Thoracic aorta (tissue), 2 donors: ENCODE measurements at places on chromosomes 12 and 14.

DNA sequence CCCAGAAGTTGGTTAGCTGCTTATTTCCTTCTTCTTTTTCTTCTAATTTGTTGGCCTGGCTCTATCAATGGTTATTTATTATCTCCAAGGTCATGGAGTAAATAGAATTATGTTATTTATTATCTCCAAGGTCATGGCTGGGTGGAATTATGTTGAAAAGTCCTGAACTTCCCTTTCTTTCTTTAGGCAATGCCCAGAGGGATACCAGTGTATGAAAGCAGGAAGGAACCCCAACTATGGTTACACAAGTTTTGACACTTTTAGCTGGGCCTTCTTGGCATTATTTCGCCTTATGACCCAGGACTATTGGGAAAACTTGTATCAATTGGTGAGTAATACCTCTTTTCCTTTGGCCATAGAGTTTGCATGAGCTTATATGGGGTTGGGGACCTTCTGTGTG lies 111.6 kb downstream of the SCN8A start:
- no peak for DNase-seq

DNA sequence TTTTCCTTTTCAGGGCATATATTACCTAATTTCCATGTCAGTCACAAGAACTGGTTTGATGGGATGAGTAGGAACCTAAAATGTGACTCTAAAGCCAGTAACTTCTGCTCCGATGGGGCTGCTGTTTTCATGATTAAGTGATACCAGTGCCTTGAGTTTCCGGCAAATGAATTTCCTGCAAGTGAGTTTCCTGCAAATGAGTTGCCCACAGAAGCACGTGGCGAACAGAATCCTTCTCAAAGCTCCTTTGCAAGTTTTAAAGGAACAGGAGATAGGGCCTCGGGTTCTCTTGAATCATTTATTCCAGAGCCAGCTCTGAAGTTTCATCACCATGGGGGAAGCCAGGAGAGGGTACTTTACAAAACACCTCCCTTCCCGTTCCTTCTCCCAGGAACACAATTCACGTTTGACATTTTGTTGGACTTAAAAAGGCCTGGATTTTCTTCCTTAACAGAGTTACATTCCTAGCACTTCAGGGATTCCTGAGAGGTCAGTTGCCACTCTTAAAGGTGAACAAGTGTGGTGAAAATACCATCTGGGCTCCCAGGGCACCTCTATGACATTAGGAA lies 2.2 kb upstream of the PPTC7 start:
- DNase-seq = peak; percentile 28

- DNase-seq = no peak
Measured at GRCh38 chr14:55477680-55478079, 37.3 kb upstream of the TBPL2 start.

DNA sequence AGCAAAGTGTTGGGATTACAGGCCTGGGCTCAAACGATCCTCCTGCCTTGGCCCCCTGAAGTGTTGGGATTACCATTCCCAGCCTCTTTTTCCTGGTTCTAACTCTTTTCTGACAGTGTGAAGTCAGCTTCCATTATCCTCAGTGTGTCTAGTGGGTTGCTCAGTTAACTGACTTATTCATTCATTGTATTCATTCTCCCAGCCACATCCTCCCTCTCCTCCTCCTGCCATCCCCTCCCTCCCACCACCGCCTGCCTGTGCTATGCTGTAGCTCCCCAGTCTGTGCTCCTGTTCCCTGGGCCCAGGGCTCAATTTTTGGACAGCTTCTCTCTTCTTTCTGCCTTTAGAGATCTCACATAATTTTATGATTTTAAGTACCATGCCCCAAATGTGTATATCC lies 19.4 kb downstream of the ATP6V0A2 start:
- no peak for DNase-seq

- DNase-seq = no peak
Measured at GRCh38 chr12:106248846-106249371, 1.1 kb upstream of the CKAP4 start.

- no peak for DNase-seq
Measured at GRCh38 chr12:96386794-96387193, 13.4 kb downstream of the CDK17 start.

GRCh38 chr12:119211884-119212283 lies 33.2 kb downstream of the HSPB8 start:
- DNase-seq = no peak

- DNase-seq = no peak
Measured at GRCh38 chr14:99047441-99048031, 224.5 kb downstream of the BCL11B start.

DNA sequence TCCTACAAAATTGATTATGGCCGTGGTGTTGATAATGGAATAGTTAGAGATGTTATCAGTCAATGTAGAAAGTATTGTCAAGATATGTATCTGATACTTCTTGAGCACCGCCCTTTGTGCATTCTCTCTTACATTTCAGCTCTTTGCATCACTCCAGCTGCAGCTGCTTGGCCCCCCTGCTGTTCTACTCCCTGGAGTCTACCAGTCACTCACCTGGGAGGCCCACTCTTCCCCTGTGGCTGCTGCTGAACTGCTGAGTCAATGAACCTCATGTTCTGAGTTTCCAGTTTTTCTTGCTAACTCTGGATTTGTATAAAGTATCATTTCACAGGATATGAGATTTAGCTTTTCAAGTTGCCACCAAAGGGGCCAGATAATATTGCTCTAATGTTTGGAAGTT lies 312.8 kb upstream of the SLC16A7 start:
- DNase-seq = no peak

GRCh38 chr12:68170726-68171125 lies 11.2 kb upstream of the IFNG start:
- DNase-seq = no peak

DNA sequence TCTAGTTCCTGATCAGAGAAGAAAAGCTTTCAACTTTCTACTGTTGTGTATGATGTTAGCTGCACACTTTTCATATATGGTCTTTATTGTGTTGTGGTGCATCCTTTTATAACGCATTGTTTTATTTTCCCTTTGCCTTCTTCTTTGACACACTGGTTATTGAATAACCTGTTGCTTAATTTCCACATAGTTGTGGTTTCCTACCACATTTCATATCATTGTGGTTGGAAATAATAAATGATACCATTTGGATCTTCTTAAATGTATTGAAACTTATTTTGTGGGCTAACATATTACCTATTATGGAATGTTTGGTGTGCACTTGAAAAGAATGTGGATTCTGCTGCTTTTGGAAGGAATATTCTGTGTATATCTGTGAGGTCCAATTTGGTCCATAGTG lies 64.9 kb downstream of the GPHN start:
- no peak for DNase-seq

DNA sequence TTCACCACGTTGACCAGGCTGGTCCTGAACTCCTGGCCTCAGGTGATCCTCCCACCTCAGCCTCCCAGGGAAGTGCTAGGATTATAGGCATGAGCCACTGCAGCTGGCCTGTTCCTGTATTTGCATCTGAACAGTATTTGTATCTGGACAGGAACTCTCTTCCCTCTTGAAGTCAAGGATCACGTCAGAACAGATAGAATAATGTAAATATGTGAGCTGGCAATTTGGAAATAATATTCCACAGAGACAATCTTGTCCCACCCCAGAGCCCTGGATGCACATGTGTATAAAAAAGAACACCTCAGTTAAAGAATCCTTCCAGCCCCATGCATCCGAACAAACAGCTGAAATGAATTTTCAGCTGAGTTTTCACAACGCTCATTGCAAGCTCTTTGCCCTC lies 118.3 kb downstream of the VEZT start:
- no peak for DNase-seq

DNA sequence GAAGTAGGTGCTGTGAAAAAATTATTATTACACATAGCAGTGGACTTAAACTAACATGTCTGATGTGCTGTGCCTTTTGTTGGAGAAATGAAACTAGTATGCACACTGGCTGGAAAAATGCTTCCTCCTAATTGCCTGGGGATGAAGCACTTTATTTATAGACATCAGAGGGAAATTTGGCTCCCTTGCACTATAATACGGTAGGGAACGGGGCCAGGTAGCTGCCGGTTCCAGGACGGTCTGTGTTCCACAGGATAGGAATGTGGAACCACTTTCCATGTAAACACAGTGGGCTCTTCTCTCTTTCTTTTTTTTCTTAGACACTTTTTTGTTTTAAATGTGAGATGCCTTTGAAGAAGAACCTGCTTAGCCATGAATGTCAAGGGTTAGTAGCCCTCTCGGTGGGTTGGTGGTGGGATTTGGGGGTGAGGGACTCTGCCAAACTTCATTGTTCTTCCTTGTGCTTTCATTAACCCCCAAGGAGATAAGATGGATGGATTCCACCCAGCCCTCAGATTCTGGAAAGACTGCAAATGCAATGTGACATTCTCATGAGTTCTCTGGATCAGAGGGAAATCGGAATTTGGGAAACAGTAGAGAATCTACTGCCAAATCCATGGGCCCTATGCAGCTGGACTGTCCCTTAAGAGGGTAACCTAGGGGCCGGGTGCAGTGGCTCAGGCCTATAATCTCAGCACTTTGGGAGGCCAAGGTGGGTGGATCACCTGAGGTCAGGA lies 58.0 kb upstream of the GSC start:
- no peak for DNase-seq

GRCh38 chr12:131830914-131831571 lies 2.9 kb downstream of the MMP17 start:
- DNase-seq = no peak

GRCh38 chr12:3795066-3795465 lies 42.2 kb upstream of the CRACR2A start:
- no peak for DNase-seq

GRCh38 chr14:100534528-100535286 lies 52.5 kb downstream of the BEGAIN start:
- peak; percentile 0 for DNase-seq

- DNase-seq = no peak
Measured at GRCh38 chr14:55758796-55759195, 178.8 kb downstream of the KTN1 start.

- DNase-seq = no peak
Measured at GRCh38 chr12:80064269-80064668, 35.1 kb upstream of the OTOGL start.

- DNase-seq = no peak
Measured at GRCh38 chr14:102875652-102876051, 46.8 kb upstream of the AMN start.

DNA sequence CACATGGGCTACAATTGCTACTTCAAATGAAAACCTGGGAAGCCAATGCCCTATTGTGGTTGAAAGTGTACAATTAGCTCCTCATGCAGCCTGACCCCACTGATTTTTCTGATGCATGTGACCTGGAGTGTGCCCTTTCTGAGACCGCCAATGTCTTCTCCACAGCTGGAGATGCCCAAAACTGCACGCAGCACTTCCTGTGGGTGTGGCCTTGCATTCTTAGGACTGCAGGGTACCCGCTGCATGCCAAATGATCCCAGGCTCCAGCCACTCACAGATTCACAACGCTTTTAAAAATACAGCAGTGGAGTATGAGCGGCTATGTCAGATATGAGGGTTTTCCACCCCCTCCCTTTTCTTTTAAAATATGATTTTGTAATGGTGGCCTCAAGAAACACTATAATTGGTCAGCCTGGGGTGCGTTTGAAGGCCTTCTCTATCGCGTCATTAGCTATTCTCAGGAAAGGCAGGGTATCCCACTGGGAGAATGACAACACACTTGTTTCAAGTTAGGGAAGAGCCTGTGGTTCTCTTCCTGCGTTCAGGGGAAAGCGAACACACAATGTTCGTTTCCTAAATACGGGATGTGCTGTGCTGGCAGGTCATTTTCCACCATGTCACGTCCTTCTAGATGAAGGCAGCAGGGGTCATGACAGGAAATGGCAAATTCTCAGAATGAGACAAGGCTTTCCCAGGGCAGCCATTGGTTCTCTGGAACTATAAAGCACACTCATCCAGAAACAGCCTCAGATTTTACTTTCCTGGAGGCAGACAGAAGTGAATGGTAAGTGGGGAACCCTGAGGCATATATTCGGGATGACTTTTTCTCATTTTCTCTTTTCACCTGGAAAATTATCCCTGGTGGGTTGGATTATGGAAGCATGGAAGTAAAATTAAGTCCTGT lies at the start of gene APOLD1:
Gene APOLD1, plus strand, starts transcription at position 749 of the 904 bp plus-strand sequence. Its CDS starts 33 bp downstream, at position 782.
- DNase-seq = no peak
